Tibial artery (tissue), 4 donors: ENCODE measurements at places on chromosomes 16 and 17.
A peak's percentile ranks its signal among the peaks of the same experiment; 100 is the strongest.

GRCh38 chr17:76658242-76658662 lies 14.7 kb upstream of the ST6GALNAC1 start:
- H3K36me3 ChIP-seq: no peaks in the 10 kb centered on the region
- no peak for DNase-seq
- no peaks in the 10 kb centered on the region for H3K4me1 ChIP-seq
- H3K4me3 ChIP-seq: no peak overlapping the region
- no peak overlapping the region for H3K27ac ChIP-seq

GRCh38 chr17:37824534-37825485 lies 80.0 kb upstream of the HNF1B start:
- H3K4me1 ChIP-seq: no peaks in the 10 kb centered on the region
- H3K36me3 ChIP-seq: no peaks in the 10 kb centered on the region
- DNase-seq: no peak
- H3K4me3 ChIP-seq: no peak overlapping the region
- H3K27ac ChIP-seq: no peak overlapping the region

GRCh38 chr16:63539276-63539675 lies 1503.0 kb upstream of the CDH8 start:
- no peaks in the 10 kb centered on the region for H3K4me1 ChIP-seq
- no peak overlapping the region for H3K4me3 ChIP-seq
- no peak for DNase-seq
- H3K27me3 ChIP-seq: no peaks in the 10 kb centered on the region

DNA sequence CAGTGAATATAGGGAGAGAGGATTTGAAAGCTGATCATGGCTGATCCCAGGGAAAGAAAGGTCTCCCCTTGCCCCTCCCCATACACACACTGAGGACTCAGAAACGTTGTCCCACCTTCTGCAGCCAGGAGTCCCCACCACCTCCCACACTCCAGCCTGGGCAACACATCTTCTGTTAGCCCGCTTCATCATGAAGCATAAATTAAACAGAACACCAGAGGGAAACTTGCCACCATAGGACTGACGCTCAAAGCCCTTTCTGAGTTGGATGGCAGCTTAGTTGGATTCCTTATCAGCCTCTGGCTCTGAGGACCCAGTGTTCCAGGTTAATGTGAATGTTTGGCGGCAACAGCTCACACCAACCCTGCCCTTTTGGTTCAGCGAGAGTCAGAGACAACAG lies 33.9 kb downstream of the ARHGAP27 start:
- no peaks in the 10 kb centered on the region for H3K27me3 ChIP-seq
- peaks cover 14% of the 10 kb centered on the region for H3K4me1 ChIP-seq
- peaks cover 21% of the 10 kb centered on the region for H3K36me3 ChIP-seq
- no peak for DNase-seq
- no peak overlapping the region for H3K4me3 ChIP-seq

DNA sequence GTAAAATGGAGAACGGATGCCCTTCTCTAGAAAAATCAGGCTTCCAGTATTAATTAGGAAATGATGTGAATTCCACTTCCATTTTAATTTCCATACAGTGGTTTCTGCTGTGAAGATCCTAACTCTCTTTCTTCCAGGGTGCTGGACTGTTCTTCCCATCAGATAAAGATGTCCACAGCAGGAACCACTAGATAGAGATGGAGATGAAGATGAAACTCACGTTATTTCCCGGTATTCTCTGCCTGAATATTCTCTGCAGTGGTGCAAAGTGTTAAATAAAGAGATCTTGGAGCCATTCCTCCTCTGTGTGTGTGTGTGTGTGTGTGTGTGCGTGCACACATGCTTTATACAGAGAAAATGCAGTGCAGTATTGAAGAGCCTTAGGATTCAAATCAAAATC lies 727.5 kb downstream of the KCNJ2 start:
- no peak overlapping the region for H3K27ac ChIP-seq
- no peaks in the 10 kb centered on the region for H3K4me1 ChIP-seq
- H3K4me3 ChIP-seq: no peak overlapping the region

- peaks cover 54% of the 10 kb centered on the region for H3K4me1 ChIP-seq
- no peaks in the 10 kb centered on the region for H3K36me3 ChIP-seq
- no peaks in the 10 kb centered on the region for H3K27me3 ChIP-seq
- DNase-seq: no peak
- no peak overlapping the region for H3K4me3 ChIP-seq
Measured at GRCh38 chr17:42363767-42364585, 24.3 kb downstream of the STAT3 start.

GRCh38 chr16:69253870-69254341 lies 57.2 kb upstream of the VPS4A start:
- H3K27ac ChIP-seq: peak overlapping the region; percentile 36
- peaks cover 7% of the 10 kb centered on the region for H3K4me1 ChIP-seq
- peaks cover 4% of the 10 kb centered on the region for H3K36me3 ChIP-seq
- no peak overlapping the region for H3K4me3 ChIP-seq
- no peak for DNase-seq

DNA sequence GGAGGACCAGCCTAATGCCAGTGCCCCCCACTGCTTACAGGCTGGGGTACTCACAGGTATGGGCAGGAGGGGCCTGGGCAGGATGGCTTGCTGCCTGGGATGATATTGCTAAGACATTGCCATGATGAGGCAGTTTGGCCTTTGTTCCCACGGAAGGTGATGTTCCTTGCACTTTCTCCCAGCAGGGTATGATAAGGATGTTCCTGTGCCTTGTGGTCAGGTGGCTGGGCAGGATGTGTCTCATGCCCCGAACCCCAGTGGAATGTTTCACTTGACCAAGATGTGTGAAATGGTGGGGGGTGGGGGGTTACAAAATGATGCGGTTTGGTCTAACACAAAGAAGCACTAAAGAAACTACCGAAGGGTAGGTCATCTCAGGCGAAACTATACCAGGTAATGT lies 337.8 kb upstream of the ZFHX3 start:
- no peak overlapping the region for H3K4me3 ChIP-seq
- DNase-seq: no peak
- no peaks in the 10 kb centered on the region for H3K27me3 ChIP-seq
- no peaks in the 10 kb centered on the region for H3K36me3 ChIP-seq
- H3K27ac ChIP-seq: no peak overlapping the region
- H3K4me1 ChIP-seq: peaks cover 15% of the 10 kb centered on the region

DNA sequence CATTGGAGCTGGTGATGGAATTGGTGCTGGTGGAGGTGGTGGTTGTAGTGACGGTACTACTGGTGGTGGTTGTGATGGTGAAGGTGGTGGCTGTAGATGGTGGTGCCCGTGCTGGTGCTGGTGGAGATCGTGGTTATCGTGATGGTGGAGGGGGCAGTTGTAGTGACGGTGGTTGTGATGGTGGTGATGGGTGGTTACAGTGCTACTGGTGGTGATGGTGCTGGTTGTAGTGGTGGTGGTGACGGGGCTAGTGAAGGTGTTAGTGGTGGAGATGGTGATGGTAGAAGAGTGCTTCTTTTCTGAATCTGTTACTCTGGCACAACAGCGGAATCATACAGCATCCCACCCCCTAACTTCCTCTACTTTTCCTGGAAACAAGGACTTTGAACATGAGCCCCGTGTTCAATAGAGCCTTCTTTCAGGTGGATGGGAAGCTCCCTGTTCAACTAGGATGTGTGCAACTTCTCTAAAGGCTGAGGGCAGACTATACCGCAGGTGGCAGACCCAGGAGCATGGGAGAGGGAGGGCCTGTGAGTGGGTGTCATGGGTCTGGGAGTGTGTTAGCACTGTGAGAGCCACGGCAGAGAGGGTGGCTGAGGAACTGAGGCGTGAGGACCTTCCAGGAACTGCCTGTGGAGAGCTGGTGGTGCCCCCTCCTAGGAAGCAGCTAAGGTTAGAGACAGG lies 8.2 kb downstream of the TBX21 start:
- H3K4me1 ChIP-seq: no peaks in the 10 kb centered on the region
- H3K27ac ChIP-seq: no peak overlapping the region
- H3K36me3 ChIP-seq: no peaks in the 10 kb centered on the region
- H3K27me3 ChIP-seq: peaks cover 58% of the 10 kb centered on the region
- DNase-seq: no peak

DNA sequence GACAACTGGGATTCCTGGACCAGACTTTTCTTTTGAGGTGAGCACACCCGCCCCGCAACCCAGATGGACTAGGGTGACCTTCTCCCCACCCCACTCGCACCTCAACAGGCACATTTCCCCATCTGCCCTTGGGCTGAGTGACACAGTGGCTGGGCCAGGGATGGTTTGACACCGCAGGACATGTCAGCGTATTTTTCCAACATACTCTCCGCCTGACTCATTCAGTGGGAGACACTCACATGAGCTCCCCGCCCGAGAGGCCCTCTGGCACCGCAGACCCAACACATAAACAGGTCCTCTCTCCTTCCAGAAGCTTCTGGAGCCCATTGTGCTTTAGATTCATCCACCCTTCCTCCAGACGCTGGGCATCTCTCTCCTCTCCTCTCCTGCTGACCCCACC lies 69.4 kb downstream of the ZDHHC7 start:
- H3K27ac ChIP-seq: no peak overlapping the region
- no peaks in the 10 kb centered on the region for H3K27me3 ChIP-seq
- DNase-seq: no peak
- H3K36me3 ChIP-seq: no peaks in the 10 kb centered on the region
